ENCODE measurements at places on chromosomes 7 and 10.

DNA sequence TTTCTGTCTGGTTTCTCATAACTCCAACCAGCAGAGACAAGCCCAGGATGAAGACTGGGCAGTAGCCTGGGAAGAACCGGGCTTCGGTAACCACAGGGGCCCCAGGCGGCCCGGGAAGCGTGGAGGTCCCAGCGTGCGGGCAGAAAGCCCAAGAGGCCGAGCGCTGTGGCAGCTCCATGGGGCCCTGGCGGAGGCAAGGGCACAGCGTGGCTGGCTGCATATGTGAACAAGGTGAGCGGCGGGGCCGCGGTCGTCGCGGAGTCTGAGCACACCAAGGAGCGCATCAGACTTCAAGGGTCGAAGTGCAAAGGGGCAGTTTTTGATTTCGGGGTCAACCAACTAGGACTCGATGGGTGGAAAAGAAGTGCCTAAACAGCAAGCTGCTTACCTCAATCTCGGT, 45.9 kb downstream of the AKR1D1 start:
- DNase-seq = no peak

- no peak for DNase-seq
Measured at GRCh38 chr10:21505711-21506278, 19.7 kb downstream of the SKIDA1 start.

DNA sequence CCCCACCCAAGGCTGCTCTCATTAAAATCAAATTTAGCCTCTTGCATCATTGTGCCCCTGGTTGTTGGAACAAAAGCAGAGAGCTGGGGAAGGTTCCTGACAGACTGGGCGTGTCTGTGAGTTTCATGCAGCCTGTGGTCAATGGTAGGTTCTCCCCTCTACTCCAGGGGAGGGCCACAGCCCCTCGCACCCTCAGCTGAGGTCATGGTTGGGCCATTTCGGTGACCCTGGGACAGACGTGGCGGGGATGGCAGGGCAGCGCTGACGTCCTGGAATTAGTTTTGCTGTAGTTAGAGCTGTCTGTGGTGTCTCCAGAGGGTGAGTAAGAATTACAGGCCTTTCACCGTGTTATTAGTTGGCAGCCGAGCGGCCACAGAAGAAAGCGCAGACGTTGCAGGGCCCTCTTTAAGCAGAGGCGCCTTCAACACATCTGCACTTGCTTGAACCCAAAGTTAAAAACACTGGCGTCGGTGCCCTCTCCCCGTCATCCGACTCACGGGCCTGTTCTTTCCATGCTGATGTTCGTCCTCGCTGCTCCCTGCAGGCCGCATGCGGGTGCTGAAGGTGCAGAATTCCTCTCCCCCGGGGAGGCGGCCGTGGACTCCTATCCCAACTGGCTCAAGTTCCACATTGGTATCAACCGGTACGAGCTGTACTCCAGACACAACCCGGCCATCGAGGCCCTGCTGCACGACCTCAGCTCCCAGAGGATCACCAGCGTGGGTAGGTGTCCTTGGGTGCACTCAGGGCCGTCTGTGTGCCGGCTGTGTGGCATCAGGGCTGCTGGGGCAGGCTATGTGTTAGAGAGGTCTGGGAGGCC, 2.8 kb downstream of the FAM20C start:
- DNase-seq = peak; percentile 43

- DNase-seq = peak; percentile 75
Measured at GRCh38 chr10:30818010-30818660, 188.6 kb upstream of the LYZL2 start.

DNA sequence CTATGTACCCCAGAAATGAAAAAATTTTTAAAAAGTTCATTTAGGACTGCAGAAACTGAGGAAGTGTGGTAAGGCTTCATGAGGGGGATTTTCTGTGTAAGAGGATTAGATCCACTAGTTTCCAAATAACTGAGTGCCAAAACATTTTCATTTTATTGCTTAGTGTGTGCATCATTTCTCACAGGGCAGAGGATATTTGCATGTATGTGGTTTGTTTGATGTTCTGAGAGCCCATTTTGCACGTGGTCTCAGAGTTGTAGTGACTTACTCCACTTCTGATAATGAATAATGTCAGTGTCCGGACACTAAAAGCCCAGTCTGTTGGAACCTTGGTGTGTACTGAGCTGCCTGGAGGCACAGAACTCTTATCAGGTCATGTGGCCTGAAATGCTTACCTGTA, 299.9 kb downstream of the AUTS2 start:
- no peak for DNase-seq

DNA sequence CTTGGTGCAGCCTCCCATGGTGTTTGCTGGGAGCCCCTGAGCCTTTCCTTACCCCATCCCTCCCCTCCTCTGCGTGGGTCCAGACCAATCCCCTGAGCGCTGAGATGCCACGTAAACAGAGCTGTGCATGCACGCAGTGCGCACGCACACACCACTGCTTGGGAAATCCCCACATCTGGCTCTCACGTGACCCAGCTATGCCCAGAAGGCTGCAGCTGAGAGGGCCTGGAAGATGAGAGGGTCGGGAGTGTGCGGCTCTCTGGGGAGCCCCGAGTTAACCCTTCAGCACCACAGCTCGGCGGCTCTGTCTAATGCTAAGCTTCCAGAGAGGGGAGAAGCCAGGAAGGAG, 177.2 kb downstream of the SH3PXD2A start:
- peak; percentile 98 for DNase-seq

GRCh38 chr10:11089272-11089671, 71.6 kb downstream of the CELF2 start:
- DNase-seq = no peak

DNA sequence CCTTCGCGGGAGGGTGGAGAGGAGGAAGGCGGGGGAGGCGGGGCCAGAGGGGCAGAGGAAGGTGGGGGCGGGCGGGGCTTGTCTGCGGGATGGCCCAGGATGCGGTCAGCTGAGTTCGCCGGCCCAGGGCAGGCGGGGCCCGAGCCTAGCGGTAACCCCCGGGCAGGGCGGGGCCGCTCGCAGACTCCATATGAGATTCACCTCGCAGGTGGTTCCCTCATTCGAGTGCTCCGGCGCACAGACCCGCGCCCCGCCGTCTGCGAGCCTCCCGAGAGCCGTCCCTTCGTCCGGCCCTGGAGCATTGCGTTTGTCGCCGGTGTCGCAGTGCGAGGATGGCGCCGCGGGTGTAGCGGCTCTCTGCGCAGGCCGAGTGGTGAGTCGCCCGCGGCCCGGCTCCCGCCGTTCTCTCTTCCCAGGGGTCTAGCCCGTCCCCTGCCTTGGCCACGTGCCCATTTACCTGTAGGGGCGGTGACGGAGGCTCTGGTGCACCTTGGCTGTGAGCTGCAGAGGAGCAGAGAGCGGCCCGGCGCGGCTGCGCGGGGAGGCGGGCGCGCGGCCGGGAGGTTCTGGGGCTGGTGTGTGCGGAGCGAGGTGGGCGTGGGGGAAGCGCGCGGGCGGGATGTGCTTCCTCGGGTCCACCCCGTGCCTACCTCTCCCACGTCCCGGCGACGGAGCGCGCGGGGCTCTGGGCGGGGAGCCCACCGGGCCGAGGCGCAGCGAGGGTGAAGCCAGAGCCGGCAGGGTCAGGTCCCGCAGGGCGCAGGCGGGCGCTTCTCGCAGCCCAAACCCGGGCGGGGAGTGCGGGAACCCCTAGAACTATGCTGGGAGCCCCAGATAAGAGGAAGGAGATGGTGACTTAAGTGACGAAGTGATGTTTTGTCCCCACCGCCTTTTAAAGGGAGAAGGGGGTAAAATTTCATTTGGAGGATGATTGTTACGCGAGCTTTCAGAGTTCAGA, at the start of gene UPP1:
Gene UPP1, plus strand, starts transcription at position 220 of the 958 bp plus-strand sequence. CDS start 5,519 bp downstream, outside the sequence.
- peak; percentile 40 for DNase-seq

GRCh38 chr10:90451283-90451682, 406.6 kb downstream of the HTR7 start:
- DNase-seq = peak; percentile 22

DNA sequence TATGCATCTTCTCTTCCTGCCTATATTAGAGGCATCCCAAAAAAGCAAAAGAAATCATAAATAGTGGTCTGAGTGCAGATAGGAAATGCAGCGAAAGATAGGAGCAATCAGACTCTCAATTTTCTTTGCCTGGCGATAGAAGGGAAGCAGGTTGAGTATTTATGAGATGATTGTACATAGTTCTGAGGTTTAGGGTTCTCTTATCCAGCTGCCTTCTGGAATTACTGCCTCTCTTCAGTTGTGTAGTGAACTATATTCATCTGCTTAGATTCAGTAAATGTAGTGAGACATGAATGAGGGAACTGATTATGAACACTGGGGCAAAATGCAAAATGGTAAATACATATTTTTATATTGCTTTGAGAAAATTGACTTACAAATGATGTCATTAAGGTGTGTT, 93.0 kb upstream of the CYP26C1 start:
- no peak for DNase-seq

GRCh38 chr7:65896279-65896870, 23.5 kb downstream of the VKORC1L1 start:
- no peak for DNase-seq

DNA sequence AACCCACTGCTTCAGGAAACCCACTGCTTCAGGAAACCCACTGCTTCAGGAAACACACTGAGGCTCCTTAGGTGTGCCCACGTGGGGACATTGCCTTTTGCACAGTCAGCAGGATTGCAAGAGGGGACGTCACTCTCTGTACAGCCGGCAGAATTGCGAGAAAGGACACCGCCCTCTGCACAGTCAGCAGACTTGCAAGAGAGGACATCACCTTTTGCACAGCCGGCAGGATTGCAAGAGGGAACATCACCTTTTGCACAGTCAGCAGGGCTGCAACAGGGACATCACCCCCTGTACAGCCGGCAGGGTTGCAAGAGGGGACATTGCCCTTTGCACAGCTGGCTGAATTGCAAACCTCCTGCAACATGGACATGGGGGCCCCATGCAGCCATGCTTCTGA, 407.6 kb downstream of the GLRX3 start:
- no peak for DNase-seq

- no peak for DNase-seq
Measured at GRCh38 chr10:117759266-117759665, 216.7 kb downstream of the EMX2 start.

- DNase-seq = no peak
Measured at GRCh38 chr7:139055674-139056073, 19.8 kb upstream of the ZC3HAV1L start.

DNA sequence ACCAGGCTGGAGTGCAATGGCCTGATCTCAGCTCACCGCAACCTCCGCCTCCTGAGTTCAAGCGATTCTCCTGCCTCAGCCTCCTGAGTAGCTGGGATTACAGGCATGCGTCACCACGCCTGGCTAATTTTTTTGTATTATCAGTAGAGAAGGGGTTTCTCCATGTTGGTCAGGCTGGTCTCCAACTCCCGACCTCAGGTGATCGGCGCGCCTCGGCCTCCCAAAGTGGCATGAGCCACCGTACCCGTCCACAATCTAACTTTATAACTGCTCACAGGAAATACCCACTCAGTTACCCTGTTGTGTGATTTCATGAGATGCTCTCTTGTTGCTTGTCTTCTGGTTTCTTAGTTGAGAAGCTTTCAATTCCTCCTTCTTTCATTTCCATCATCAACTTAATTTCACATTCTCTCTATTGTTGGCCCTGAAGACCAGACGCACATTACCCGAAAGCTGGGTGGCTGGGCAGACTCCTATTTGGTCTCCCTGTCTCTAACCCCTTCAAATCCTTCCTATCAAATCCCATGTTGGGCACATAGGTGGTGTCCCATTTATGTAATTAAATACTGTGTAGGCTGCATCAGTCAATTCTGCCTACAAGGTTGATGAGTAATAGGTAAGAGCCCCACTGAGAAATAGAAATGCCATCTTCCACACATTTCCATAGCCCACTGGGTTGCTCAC, 1.1 kb upstream of the GSTO2 start:
- DNase-seq = no peak

DNA sequence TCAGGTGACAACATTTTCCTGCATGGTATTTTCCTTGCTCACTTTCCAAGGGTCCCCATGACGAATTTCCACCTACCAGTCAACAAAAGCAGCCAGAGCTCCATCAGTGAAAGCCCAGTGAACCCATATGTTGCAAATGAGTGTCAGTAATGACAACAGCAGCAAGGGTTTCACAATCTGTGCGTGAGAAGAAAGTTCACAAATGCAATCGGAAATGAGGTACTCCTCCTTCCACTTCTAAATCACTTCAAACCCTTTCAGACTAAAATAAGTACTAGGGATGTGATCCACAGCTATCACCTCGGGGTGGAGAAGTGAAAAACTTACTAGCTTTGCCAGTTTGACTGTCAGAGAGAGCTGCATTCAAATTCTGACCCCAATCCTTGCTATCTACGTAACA, 55.6 kb upstream of the BET1 start:
- no peak for DNase-seq

DNA sequence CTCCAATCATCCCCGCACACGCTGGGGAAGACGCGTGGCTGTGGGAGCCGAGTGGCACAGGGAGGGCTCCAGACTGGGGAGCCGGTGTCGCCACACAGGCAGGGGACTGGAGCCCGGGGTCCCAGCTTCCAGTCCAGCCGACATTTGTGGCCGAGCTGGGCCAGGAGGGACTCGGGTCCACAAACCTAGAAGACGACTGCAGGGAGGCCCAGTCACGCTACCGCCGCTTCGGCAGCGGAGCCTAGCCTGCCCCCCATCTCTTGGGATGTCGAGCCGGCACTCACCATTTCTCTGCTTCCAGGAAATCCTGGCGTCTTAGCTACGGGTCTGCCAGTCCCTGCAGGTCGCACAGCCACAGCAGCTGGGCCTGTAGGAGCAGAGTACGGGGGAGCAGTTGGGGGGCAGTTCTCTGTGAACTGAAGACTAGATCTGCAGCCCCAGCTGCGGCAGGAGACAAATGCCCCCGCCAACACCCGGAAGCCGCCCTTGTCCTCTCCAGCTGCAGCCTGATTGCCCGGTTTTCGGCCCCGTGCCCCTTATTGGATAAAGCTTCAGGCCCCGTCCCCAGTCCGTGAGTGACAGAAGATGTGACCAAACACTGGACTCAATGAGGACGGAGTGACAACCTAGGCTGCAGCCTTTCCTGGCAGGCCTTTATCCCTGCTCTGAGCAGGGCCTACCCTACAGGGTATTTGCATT, 270.7 kb downstream of the ZNF33B start:
- peak; percentile 91 for DNase-seq

- DNase-seq = no peak
Measured at GRCh38 chr10:127648885-127649284, 88.1 kb upstream of the FOXI2 start.

GRCh38 chr7:30327813-30328212, 43.4 kb downstream of the ZNRF2 start:
- DNase-seq = peak; percentile 56

DNA sequence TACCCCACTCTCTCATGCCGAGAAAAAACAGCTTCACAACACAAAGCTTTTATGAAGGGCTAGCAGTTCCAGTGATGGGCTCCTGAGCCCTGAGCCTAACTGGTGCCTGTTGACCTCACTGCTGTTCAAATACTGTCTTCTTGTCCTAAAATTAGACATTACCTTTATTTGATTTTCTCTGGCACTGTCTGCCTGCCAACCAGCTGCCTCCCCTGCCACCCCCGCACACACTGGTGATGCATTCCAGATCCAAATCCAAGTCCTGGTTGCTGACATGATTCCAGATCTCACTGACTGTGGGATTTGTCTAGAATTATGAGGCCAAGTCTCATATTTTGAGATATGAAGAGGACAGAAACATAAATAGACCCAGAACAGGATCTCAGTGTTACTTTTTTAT, 816.2 kb downstream of the NRG3 start:
- DNase-seq = no peak

Measured in ELR (cell line).